Stimulated activated CD4-positive, alpha-beta T cell treated with anti-CD3 and anti-CD28 coated beads, Interleukin-2, amount 100 ng/mL, for 48 hours (primary cell): ENCODE measurements at places on chromosomes 12 and 14.
A peak's percentile ranks its signal among the peaks of the same experiment; 100 is the strongest.

DNA sequence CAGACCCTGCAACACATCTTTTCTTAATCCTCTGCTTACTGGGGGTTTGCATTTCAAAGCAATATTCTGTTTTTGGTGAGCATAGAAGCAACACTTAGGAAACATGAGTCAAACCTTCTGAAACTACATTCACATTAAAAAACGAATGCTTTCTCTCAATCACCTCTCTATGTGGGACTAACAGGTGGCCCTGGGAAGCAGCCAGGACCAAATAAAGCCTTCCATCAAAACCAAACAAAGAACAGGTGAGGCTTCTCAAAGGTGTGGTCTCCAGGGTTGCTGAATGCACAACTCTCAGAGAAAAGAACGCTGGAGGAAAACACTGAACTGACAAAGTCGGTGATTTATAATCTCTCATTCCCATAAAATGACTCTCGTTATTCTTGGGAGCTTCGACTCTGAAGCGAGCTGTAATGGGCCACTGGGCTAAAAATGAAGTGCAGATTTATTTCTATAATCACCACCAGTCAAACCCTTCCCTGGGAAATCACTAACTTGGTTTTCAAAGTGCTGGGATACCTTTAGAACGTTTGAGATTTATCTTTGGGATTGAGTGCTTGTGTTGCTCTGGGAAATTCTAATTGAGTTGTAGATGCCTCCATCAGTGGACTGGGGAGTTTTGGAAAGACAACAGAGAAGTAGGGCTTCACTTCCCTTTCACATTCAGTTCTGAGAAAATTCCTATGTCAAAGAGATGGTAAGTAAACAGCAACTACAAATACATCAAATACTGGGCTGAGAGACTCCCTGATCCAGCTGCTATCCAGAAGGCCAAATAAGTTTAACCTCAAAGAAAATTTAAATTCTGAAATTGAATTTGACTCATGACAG, 262.0 kb upstream of the TMPO start:
- no peak for DNase-seq

DNA sequence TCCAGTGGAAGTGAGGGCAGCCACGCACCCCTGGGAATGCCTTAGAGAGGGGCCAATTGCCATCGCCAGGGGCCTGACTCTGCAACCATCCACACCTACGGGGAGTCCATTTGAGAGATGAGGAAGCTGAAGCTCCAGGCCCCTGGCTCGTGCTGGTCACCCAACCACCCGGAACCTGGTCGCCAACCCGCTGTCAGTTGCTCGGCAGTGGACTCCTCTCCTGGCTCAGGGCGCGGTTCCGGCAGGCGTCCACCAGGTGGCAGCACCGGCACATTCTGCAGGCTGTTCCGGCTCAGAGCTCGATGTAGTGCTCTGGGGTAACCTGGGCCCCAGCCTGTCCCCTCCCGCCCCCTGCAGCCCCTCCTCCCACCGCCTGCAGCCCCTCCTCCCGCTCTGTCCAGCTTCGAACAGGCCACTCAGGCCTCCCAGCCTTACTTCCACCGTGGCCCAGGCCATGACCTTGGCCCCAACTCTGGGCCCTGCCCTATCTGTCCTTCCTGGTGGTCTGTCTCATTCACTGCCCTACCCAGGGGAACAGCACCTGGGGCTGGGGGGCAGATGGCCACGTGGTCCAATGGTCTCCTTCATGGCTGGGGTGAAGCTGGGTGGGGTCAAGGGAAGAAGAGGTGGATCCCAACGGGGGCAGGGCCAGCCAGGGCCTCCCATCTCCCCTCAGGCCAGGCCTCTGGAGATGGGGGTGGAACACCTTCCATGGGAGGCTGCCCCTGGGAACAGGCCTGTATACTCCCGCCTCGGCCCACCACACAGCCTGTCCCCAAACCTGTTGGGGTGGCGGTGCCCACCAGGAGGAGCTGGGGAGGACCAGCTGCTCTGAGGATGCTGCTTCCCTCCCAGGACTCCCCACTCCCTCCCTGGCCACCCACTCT, 15.7 kb downstream of the SIVA1 start:
- peak; percentile 97 for DNase-seq

DNA sequence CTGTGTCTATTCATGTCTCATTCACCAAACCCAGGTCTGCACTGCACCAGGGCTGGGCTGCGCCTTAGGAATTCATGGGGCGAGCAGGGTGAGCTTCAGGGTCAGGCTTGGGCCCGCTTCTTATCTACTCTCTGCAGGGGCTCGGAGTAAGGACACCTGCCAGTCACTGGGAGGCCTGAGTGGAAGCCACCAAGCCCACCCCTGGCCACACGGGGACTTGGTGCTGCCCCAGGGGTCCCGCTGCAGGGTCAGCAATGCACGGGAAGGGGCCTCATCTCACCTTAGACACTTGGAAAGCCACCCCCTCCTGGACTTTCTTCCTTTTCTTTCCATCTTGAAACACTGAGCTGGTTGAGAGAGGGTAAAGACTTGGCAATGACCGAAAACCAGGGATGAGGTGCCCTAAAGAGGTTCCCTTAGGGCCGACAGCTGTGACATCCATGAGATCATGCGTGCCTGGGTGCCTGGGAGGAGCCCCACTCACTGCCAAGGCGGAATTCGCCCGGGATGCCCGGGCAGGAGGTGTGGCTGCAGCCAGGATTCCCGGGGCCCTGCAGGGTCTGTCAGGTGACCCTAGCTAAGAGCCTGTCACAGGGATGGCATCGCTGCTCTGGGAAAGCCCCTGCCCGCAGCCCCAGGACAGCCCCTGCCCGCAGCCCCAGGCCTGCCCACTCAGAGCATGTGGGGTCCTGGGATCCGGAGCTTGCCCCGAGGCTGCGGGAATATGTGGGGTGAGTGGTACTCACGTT, 45.5 kb upstream of the EML1 start:
- no peak for DNase-seq

DNA sequence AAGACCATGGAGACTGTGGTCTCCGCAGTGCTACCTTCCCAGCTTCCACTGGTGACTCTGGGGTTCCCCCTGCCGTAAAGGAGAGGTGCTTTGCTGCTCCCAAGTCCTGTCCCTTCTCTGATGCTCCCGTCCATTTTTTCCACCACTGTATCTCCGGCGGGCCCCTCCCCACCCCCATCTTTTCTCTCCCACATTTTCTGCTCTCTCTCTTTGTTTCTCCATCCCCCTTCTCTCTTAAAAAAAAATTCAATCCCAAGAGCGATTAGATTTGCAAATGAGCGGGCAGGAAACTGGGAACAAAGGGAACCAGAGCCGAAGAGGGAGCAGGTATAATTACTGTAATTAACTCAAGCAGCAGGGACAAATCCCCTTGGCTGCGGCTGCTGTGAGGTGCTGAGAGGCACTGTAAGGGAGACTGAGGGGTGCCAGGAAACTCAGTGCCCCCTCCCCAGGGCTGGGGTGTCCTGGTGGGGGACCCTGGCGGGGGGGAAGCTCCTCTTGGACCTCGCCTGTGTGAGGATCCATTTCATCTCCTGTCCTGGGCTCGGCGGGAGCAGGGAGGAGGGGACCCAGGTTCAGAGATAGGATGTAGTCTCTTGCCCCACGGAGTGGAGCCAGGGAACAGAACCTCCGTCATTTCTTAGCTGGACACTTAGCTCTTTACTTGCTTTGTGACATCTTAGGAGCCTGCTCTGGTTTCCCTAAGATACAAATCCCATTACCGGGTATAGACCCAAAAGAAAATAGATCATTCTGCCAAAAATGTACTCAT, 140.4 kb upstream of the NRXN3 start:
- no peak for DNase-seq

DNA sequence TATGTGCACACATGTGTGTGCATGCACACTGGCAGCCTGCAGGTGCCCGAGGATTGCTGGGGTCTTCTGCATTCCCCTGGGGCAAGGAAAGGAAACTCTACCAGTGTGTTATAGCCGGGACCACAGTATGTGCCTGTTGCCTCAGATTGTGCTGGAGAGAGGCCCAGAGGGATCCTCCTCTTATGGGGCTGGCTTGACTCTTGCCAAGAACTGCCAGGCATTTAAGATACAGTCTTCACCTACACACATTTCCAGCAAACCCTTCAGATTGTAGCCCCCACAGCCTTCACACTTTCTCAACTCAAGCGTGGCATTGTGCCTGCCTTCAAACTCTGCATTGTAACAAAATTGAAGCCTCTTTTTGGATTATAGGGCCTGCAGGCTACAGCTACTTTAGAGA, 176.7 kb upstream of the DYRK2 start:
- DNase-seq = no peak

DNA sequence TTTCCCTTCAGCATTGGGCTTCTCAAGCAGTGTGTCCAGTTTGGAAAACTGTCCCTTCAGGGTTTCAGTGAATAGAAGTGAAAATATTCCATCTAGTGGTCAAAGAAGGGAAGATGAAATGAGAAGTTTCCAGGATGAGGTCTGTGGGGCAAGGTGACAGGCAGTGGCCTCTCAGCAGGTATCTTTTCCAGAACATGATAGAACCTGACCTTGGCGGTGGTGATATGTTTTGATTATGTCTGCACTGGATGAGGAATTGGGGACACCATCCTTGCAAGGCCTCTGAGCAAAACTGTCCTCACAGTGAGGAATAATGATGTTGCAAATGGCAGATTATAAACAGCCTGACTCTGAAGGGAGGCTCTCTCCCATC, 4.7 kb downstream of the GPX2 start:
- no peak for DNase-seq

DNA sequence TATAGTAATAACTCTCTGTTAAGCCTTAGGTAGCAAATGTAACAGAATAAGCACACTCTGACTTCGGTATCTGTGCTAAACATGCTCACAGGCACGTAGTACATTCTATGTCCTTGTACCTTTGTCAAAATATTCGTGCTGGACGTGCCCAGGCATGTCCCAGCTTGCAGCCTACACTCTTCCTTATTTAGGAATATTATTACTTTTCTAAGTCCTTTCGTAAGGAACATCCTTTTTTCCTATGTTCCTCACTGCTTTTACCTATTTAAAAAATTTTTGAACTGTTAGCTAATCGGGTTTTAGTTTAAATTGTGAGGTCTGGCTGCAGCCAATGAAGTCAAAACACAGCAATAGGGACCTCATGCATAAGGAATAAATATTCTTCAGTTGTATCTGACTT, 24.1 kb upstream of the UBC start:
- DNase-seq = no peak

DNA sequence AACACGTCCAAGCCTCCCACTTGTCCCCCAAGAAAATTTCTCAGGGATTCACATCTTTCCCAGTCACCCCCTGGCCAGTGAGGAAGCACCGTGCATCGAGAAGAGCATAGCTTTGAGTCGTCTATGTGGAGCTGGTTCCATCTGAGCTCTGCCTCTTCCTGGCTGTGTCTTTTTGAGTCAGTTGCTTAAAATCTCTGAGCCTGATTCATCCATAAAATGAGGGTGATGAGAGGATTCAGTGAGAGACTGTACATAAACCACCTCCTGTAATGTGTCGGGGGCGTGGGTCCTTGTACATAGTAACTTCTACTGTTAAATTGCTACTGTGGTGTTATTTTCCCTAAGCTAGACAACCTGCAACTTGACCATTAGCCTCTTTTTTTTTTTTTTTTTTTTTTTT, 13.8 kb downstream of the CD9 start:
- DNase-seq = no peak

DNA sequence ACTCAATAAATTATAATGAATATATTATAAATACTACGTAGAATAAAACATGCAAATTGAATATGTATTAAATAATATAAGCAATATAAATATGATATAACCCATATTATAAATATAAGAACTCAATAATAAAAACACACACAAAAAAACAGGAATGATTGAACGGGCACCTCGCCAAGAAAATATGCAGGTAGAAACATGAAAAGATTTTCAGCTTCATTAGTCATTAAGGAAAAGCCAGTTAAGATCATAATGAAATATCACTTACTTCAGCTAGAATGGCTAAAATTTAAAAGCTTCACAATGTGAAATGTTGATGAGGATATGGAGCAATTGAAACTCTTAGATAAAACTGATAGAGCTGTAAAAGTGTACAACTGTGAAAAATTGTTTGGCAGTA, 17.8 kb upstream of the SEL1L start:
- no peak for DNase-seq

GRCh38 chr12:100545092-100545491, 28.4 kb upstream of the GAS2L3 start:
- no peak for DNase-seq

DNA sequence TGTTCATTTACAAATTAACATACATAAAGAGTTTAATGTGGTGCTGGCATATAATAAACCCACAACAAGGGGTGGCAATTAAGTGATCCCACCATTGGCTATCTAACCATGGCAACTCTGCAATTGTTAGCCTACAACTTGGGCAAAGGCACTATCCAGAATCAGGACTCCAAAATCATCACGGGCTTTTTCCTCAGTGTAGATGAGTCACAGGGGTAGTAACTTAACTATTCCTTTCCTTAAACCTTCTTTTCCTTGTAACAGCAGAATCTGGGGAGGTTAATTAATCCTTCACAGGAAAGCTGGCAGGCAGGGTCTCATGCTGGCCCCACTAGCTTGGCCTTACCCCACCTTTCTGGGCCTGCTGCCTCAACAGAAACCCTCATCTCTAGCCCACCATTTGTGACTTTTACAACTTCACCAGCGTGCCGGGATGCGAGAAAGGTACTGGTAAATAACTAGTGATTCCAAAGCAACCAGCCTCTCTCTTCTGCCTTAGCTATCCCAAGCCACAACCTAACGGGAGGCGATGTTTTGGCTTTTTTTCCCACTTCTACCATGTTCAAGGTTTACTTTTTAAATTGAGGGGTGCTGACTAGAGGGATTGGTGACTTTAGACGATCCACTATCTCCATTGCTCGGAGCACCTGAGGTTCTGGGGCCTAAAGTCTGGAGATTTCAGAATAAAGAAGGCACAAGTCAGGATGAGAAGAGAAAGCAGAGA, 744 bp downstream of the ATP5MC2 start:
- DNase-seq = no peak

DNA sequence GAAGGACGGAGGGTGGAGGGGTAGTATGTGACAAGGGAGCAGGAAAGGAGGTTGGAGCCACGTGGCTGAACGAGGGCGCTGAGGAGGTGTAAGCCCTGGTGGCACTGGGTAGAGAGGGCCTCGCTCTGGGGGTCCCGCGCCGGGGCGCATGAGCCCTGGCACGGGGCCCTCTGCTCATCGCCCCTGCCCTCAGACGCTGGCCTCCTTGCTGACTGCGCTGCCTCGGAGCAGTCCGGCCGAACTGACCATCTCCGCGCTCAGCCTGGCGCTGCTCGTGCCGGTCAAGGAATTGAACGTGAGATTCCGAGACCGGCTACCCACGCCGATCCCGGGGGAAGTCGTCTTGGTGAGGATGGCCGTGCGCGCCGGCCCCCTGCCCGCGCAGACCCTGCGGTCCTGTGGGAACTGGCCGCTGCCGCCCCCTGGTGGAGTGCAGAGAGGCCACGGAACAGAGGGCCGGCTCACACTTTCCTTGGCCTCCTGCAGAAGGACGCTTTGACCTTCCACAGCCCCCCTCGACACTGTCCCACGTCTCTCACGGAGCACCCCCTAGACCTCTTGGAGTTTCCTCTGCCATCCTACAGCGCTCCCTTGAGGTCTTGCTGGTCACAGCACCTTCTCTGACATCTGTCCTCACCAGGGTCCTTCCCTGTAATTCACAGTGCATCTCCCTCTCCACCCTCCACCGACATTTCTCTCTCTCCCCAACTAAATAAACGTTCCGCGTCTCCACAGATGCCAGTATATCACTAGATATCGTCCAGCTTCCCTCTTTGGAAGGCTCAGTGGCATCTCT, 10.5 kb downstream of the ARHGEF25 start:
- peak; percentile 58 for DNase-seq

- peak; percentile 15 for DNase-seq
Measured at GRCh38 chr14:105375635-105376057, 22.7 kb upstream of the TEX22 start.
